ENCODE measurements at places on chromosomes 5 and 9.

GRCh38 chr5:114744406-114744805, 382.5 kb downstream of the KCNN2 start:
- DNase-seq: no peak

DNA sequence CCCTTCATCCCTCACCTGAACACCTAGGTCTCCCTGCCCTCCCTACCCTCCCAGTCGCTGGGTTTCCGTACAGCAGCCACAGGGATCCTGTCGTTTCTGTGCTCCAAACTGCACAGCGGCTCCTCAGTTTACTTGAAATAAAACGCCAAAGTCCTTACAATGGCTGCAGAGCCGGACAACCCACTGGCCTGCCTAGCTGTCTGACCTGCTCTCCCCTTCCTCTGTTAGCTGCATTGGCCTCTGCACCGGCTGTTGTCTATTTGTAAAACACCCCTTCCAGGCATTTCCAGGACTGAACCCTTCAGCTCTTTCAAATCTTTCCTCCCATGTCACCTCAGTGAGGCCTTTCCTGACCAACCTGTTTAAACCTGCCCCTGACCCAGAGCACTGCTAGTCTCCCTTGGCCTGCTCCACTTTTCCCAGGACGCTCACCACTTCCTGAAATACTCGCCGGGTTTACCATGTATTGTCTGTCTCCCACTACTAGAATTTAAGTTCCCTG, 9.1 kb upstream of the MGAT1 start:
- DNase-seq: no peak

DNA sequence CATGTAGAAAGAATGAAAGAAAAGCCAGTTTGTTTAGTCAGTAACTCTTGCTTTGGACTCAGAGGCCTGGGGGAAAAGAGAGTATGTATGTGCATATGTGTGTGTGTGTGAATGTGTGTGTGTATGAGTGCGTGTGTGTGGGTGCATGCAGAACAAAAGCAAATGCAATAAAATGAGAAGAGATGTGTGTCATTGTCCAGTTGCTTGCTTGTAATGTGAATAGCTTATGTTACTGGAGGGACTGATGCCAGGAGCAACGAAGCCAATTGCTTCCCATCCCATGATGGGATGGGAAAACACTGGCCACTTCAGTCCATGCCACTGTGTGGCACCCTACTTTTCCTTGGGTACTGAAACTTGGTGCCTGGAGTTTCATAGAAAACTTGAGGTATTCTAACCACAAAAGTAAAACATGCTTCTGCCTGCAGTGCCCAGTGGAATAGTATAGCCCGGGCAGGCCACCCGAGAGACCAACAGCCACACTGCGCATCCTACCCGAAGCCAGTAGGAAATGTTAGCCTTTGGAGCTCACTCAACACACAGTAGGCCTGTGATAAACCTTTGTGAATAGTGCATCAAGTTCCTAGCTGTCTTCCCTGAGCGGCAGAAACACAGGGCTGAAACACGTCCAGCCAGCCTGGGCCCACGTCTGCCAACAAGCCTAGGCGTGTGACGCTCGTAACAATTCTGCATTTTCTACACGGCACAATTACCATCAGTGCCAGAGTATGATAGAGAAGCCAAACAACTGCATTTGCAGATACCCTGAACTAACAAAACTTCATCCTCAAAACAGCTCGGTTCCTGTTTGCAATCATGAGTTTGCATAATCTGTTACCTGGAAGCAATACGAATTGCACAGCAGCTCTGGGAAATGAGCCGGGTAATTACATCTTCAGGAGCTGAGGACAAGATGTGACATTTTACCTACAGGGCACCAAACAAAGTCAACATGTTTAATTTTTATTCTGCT, 198.1 kb downstream of the SYK start:
- no peak for DNase-seq

DNA sequence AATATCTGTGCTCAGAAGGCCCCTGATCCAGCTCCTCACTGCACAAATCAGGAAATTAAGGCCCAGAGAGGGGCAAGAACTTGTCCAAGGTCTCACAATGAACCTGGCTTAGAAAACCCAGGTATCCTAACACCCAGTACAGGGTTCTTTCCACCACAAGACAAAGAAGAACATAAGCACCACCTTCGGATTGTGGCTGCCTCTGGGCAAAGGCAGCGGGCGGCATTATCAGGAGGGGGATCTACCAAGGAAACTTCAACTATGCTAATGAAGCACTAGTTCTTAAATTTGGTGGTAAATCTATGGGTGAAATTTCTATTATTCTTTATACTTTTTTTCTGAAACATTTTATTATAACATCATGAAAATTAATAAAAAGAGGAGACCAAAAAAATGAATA, 17.9 kb downstream of the ANXA6 start:
- no peak for DNase-seq

DNA sequence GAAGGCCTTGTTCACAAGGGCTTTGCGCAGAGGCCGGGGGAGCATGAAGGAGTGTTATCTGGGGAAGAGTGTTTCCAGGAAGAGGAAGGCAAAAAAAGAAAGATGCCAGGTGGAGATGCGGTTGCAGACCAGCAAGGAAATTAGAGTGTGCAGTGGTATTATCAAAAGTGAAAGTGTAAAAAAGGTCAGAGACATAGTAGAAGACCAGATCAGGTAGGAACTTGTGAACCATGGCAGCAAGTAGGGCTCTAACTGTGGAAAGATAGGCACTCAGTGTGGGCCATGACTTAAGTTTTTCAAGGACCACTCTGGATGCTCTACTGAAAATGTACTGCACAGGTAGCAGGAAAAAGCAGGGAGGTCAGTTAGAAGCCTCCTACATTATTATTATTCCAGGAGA, 90.1 kb upstream of the SPOCK1 start:
- no peak for DNase-seq

DNA sequence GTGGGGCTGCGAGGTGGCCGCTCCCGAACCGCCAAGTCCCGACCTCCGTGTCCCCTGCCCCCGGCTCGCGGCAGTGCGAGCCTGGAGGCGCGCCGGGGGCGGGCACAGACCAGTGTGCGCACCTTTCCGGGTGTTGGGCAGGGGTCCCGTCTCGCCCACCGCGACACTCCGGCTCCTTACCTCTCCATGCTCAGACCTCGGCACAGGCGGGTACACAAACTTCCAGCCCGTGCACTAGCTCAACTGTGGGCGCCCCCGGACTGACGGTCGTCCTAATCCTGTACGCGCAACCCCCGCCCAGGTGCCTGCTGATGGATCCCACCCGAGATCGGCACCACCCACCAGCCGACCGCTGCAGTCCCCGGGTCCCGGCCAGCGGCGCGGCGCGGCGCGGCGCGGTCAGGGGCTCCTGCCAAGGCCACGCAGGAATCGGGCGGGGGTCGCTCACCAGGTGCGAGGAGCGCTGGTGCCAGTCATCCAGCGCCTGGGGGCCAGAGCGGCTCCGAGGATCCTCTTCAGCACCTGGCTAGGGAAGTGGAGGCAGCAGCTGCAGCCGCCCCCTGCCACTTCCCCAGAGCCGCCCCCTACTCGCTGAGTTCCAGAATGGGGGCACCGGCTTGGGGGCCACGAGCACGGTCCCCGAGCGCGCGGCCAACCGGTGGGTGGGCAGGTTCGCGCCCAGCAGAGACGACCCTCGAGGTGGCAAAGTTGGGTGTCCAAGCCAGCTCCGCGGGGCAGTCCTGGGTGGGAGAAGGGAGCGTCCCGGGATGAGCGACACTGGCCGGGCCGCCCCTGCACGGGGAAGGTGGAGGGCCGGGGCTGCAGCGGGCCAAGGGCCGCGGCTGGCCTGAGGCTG, 511 bp downstream of the SEMA5A start:
- DNase-seq: no peak

GRCh38 chr9:72278959-72279358, 86.0 kb downstream of the ZFAND5 start:
- no peak for DNase-seq

GRCh38 chr9:113352411-113352810, 3.1 kb downstream of the BSPRY start:
- no peak for DNase-seq

- DNase-seq: no peak
These were observed 174.6 kb downstream of the GDNF start for GRCh38 chr5:37665272-37665671.

GRCh38 chr9:111412280-111412679, 71.9 kb downstream of the ECPAS start:
- DNase-seq: no peak

DNA sequence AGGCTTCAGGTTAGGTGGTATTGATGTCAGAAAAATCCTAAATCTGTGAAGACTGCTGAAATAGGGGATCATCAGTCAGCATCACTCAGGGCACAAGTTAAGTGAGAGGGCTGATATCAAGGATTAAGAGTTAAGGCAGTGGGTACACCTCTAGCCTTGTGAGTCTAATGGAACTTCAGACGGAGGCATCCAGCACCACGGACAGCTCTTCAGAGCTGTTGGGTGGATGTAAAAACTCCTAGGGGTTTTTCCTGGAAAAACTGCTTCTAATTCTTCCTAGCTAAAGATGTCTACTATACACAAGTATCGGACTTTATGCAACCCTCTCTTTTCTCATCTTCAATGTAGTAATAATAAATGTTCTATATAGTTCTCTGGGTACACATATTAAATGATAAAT, 165.9 kb downstream of the SH3GL2 start:
- no peak for DNase-seq

Data from T-cell (primary cell).